Activated T-helper 1 cell treated with anti-CD3 and anti-CD28 coated beads, Interleukin-2, amount 50 U/mL, for 16 hours (primary cell): ENCODE measurements at places on chromosomes 16 and 17.

- no peak for DNase-seq
These were observed 614.4 kb downstream of the CDH11 start for GRCh38 chr16:64507240-64508024.

DNA sequence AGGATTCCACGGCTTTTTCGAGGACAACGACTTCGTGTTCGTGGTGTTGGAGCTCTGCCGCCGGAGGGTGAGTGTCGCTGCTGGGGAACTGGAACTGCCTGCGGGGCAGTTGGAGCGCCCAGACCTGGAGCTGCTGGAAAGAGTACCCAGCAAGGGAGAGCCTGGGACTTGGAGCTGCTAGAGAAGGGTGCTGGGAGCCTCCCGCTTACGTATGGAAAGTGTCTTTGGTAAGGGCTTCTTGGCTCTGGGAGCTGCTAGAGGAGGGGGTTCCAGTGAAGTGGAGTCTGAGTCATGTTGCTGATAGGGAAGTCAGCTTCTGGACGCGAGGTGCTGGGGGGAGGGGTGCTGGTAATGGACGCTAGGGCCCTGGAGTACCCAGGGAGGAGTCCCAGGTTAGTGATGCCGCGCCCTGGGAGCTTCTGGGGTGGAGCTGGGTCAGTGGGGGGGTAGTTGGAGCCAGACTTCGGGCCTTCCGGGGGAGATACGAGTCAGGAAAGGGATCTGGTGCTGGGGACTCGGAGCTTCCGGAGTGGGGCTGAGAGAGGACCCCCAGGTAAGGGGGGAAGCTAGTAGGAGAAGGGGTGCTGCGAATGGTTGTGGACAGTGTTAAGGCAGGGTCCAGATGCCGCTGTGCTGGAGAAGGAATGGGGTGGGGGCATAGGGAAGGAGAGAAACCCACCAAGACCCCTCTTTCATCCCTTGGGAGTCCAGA is 741 bp downstream of the PLK1 start:
- no peak for DNase-seq

GRCh38 chr16:65500007-65500406 is 378.1 kb upstream of the CDH11 start:
- no peak for DNase-seq

GRCh38 chr17:16875662-16876061 is 96.3 kb downstream of the TNFRSF13B start:
- DNase-seq: no peak

DNA sequence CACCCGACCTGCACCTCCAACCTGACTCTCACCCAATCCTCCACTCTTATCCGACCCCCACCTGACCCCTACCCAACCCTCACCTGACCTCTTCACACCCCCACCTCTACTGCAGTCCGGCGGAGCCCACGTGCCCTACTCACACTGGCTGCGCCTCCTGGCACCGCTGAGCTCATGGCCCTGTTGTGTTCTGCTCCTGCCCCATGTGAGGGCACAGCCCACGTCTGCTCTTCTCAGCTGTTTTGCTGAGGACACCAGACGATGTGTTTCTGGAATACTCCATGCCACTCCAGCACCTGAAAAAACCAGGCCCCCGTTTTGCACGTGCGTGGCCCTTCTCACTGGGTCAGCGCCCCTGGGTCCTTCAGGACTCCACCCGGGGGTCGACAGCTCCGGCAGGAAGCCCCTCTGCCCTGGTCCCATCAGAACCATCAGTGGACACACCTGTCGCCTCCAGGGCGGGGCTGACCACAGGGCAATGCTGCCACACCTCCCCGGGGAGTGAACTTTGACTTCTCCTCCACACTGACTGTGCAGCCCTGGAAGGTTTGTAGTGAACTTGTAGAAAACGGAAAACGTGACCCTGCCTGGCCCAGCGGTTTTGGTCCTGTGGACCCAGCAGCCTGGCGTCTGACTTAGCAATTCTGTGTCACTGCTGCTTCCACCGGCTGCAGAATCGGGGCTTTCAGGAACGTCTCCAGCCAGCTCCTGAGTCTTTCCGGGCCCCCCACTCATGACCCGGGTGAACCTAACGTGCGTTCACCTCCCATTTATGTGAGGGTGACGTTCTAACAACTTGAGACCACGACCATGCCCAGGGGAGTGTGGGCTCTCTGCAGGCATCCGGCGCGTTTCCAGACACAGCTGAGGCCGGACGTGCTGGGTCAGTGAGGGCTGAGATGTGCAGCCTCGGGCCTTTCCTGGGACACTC is 5.7 kb upstream of the RAB40B start:
- DNase-seq: no peak

DNA sequence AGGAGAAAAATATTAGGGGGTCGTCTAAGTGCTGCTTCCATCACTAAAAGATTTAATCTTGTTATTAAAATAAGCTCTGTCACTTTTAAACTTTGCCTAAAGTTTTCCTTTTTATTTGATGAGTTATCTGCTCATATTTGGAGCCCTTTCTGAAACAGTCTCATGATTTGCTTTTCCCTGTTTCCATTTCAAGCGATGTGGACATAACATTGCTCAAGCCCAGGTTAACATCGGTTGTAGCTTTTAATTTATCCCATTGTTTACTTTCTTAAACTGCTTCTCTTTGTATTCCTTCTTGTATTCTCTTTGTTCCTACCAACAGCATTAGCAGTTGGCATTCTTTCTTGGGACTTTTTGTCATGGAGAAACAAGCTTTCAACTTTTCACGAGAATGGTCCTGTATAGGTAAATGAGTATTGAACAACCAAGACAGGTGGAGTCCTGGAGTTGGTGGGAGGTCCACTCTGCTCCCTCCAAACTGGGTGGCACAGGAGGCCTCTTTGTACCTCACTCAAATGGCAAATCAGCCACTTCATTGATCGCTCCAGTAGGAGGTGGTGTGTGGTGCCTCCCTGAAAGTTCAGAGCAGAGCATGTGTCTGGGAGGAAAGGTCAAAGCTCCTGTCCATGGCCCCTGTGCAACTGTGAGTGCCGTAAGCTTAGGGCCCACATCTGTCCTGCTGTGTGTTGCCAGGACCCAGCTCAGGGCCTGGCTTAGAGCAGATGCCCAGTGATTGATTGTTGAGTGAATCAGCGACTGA is 107.0 kb downstream of the CYLD start:
- no peak for DNase-seq

- no peak for DNase-seq
These were observed 31.5 kb upstream of the NOL11 start for GRCh38 chr17:67686241-67686640.

DNA sequence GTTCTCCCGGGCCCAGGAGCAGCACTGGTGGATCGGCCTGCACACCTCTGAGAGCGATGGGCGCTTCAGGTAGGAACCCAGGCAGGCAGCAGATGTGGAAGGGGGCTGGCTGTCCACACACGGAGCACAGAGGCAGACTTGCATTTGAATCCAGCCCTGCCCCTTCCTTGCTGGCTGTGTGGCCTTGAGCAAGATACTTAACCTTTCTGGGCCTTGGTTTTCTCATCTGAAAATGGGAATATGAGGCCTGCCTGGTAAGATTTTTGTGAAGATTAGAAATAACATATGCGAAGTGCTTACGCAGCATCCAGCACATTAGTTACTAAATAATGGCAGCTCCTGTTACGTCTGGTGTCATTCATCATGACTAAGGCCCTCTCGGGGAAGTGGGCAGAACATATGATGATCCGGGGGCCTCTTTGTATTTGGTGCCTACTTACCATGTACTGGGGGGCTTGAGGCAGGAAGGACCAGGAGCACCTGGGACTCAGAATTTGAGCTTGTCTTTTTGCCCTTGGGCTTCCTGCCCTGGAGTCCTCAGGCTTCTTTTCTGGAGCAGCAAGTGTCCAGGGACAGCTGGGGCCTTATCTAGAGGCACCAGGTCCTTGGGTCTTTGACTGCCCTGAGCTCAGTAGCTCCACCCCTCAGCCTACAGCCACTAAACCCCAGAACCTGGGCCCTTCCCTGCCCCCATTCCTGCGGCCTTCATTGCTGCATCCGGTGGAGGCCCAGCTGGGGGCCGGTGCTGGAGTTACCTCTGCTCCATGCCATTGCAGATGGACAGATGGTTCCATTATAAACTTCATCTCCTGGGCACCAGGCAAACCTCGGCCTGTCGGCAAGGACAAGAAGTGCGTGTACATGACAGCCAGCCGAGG is 53.8 kb downstream of the MRC2 start:
- no peak for DNase-seq

GRCh38 chr17:8885967-8886684 is 18.7 kb upstream of the PIK3R6 start:
- no peak for DNase-seq

- no peak for DNase-seq
These were observed 74.7 kb upstream of the CDH5 start for GRCh38 chr16:66291833-66292232.

DNA sequence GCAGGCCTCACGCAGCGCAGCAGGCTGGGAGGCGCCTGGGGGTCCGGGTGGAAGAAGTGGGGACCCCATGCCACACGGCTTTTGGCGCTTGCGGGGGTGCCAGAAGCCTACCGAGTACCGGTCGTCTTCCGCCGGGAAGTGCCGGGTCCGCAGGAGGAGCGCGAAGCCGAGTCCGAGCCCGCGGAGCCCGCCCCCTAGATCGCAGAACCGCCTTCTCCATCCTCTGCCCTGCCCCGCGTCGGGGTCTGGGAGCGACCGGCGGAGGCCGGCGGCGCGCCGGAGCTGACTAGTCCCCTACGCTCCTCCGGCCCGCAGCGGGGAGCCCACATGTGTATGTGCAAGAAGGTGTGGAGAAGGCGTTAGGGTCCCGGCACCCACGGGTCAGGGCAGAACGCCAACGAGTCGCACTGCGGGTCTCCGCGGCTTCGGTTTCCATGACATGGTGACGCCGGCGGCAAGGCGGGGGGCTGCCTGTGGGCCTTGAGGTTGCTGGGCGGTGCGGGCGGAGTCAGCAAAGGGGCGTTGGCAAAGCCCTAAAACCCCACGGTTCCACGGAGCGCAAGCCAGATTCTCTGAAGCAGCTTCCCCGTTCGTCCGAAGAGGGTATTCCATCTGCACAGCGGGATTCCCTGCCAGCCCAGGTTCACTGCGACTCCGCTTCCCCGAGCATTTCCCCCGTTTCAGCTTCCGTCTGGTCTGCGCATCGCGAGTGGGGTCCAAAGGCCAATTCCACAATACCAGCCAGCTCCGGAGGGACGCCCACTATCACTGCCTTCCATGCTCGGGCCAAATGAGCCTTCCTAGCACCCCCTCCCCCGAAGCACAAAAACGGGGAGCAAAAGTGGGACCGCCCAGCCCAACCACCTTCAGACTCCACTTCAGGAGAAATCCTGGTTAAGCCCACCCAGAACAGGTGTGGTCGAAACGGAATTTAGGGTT is 2.3 kb upstream of the LHX1 start:
- DNase-seq: no peak
